HFFc6 (cell line): ENCODE measurements at places on chromosomes 6 and 20. TPM values are rescaled to one million over a fixed set of nuclear protein-coding genes. Genes with fewer than 3 reads are reported as not detected.

- no peak for DNase-seq
These were observed 575.3 kb downstream of the FRK start for GRCh38 chr6:115485400-115485799.

The SUMO4 gene
- 0.23 to 0.50 TPM (median 0.28 TPM) in 3 replicates for total RNA-seq

The SLC25A27 gene
- total RNA-seq, result 0.35 to 0.43 TPM in 2 of 3 replicates, not detected in the other

GRCh38 chr6:75084018-75084417, 121.8 kb downstream of the COL12A1 start:
- no peak for DNase-seq

The RAD21L1 gene
- total RNA-seq, result 0.55 to 0.67 TPM (median 0.62 TPM) in 3 replicates

The LAMA2 gene
- 6.7 to 10.4 TPM (median 8.2 TPM) in 3 replicates for total RNA-seq

DNA sequence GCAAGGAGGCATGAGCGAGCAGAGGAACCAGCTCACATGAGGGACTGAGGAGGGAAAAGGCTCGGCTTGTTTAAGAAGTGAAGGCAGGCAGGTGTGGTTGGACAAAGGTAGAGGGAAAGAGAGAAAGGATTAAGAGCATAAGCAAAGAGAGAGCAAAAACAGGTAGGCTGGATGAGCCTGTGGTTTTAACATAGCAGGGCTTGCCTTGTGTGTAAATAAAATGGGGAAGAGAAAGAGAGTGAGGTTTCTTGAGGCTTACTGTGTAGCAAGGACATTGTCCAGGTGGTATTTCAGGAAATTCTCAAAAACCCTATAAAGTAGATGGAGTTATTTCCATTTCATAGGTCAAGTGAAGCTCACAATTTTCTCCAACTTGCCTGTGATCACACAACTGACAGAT, 93.9 kb upstream of the HDAC2 start:
- no peak for DNase-seq

The TMEM170B gene
- 0.17 to 0.19 TPM (median 0.18 TPM) in 3 replicates for total RNA-seq

GRCh38 chr20:20531283-20531682, 163.4 kb downstream of the INSM1 start:
- DNase-seq, result no peak

DNA sequence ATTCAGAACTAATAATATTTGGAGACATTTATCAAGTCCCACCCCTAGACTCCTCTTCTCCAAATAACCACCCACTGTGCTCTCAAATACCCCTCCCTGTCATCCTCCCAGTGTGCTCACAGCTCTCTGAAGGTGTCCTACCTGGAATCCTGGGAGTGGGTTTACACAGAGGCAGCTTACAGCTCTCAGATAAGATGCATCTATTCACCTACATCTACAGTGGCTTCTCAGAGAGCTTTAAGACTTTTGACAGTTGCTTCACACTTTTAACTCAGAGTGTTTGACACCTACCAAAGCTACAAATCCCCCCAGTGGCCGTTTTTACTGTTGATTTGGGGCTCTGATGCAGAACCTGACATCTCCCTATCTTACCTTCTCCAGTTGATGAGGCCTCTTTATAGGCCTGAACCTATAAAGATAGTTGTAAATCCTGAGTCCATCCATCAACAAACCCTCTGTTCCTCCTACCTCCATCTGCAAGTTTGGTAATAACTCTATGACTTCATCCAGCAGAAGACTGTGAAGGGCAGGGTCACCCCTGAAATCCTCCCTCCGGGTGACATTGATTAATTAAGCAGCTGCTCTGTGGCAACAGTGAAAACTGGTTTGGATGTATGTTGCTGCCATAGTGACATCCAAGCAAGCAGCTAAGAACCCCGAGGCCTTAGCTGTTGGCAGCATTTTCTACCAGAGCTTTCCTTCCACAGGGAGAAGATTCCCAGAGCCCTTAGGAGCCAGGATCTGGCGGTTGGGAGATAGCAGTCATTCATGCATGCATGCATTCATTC, 226.1 kb upstream of the RREB1 start:
- no peak for DNase-seq

DNA sequence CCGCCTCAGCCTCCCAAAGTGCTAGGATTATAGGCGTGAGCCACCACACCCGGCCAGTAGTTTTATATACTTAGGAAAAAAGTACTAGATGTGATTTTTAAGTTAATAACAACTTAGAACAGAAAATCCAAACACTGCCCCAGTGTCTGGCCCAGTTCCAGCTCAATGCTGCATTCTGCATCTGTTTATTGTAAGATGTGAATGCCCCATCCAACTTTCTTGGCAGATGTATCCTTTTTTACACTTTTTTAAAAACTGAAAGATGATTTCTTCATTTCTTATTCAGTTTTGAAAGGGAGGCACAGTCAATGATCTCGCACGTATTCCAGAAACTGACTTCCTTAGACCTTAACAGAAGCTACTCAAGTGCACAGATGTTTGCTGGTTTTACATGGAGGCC, 85.6 kb upstream of the SRSF6 start:
- no peak for DNase-seq

The TMEM151B gene
- not detected in 2 replicates for total RNA-seq
